ENCODE measurements at places on chromosomes 11 and 22.

GRCh38 chr11:62153087-62153395 is 29.2 kb downstream of the INCENP start:
- DNase-seq: no peak

DNA sequence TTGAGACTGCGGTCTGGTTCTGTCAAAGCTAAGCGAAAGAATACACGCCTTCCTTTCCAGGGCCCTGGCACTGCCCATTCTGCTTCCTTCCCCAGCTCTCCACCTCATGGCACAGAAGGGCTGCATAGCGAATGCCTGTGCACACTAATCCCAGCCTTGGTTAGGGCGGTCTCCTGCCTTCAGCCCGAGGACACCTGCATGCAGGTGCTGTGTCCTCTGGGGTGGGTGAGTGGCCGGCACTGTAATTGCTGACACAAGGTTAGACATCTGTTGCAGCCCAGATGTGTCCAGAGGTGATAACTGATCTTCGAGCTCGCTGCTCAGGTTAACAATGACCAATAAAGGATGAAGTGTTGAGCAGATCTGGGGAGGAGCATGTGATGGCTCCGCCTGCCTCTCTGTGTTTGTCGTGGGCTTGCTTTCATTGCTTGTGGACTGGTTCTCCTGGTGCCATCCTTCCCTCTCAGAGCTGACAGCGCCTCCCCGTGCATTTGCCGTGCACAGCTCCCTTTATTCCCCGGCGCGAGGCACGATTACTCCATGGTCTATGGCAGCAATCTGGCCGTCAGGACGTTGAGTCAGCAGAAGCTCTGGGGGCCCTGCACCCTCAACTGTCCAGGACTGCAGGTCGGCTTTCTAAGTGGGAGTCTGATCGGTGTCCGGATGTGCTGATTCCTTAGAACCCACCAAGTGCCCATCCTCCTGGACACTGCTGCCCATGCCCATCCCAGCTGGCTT is 1088.2 kb downstream of the BRD1 start:
- no peak for DNase-seq

GRCh38 chr11:15878756-15879155 is 477.6 kb downstream of the SOX6 start:
- no peak for DNase-seq

DNA sequence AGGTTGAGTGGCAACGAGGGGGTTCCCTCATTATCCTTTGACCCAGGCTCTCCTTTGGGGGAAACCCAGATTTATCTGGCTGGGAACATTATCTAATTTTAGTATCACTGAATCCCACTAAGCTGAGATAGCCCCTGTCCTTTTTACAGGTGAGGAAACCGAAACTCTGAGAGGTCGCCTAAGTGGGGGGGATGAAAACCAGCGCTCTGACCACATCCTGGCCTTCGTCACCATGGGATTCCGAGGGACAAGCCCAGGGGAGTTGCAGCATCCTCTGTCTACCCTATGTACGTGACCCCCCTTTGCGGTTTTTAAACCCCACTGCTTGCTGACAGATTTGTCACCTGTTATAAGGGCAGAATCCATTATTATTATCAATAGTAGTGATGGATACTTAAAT is 61.0 kb downstream of the ISX start:
- DNase-seq: no peak

DNA sequence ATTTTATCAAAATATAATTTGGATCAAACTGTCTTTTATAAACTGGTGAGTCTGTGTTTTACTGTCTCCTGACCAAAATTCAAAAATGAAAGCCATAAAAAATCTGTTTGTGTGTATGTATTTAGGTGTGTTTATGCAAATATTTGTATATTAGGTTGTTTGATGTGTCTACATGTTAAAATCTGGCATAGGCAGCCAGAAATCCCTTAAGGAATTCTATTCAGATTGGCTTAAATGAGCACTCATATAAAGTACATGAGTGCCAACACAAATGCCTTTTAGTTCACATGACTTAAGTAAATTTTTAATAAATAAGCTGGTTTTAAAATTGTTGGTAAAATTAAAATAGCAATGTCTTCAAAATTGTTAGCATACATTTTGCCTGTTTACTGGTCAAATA is 133.3 kb upstream of the GUCY1A2 start:
- no peak for DNase-seq

DNA sequence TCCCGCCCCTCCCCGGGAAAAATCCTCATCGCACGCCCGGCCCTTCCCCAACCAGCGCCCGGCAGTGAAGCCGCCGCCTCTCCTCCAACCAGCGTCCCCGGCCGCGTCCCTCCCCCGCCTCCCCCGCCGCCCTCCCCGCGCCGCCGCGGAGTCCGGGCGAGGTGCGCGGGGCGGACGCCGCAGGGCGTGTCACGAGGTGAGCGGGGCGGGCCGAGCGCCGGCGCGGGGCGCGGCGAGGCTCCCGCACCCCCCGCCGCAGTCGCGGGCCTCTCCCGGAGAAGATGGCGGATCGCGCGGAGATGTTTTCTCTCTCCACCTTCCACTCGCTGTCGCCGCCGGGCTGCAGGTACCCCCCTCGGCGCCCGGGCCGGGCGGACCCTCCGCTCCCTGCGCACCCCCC is at the start of gene MAPK8IP2:
MAPK8IP2 (plus strand) TSS at position 256 of the 400 bp plus-strand sequence; CDS start at position 282, 26 bp downstream.
- no peak for DNase-seq

- no peak for DNase-seq
Observed at GRCh38 chr11:12416552-12416951, 39.2 kb downstream of the PARVA start.

GRCh38 chr22:30809086-30809485 is 114.4 kb downstream of the OSBP2 start:
- DNase-seq: no peak

DNA sequence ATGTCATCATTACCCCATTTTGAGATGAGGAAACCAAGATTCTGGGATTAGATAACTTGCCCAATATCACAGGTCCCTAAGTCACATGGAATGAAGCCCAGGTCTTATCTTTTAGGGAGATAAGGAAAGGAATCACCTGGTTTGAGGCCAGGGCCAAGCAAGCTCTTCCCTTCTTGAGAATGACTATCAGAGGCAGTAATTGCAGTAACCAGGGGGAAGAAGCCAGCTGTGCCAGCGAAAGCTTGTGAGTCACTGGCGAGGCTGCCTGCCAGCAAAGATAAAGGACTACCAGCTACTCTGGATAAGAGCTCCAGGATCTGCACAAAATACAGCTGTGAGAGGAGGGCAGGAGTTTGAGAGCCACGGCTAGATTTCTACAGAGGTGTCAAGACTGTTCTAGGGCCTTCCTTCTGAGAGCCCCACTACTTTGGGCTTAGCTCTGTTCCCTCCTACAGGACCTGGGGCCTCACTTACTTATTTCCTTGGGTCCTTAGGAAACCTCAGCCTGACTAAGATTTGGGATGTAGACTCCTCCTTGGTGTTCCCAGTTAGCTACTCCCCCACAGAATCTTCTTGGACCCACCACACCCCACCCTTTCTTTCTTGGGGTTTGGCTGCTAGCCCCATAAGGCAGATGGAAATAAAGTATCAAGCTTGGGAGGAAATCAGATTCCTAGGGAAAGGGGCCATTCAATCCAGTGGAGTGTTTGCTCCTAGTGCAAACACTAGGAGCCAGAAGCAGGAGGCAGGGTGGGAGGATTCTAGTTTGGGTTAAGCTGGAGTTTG is 9.7 kb upstream of the CCKBR start:
- no peak for DNase-seq

DNA sequence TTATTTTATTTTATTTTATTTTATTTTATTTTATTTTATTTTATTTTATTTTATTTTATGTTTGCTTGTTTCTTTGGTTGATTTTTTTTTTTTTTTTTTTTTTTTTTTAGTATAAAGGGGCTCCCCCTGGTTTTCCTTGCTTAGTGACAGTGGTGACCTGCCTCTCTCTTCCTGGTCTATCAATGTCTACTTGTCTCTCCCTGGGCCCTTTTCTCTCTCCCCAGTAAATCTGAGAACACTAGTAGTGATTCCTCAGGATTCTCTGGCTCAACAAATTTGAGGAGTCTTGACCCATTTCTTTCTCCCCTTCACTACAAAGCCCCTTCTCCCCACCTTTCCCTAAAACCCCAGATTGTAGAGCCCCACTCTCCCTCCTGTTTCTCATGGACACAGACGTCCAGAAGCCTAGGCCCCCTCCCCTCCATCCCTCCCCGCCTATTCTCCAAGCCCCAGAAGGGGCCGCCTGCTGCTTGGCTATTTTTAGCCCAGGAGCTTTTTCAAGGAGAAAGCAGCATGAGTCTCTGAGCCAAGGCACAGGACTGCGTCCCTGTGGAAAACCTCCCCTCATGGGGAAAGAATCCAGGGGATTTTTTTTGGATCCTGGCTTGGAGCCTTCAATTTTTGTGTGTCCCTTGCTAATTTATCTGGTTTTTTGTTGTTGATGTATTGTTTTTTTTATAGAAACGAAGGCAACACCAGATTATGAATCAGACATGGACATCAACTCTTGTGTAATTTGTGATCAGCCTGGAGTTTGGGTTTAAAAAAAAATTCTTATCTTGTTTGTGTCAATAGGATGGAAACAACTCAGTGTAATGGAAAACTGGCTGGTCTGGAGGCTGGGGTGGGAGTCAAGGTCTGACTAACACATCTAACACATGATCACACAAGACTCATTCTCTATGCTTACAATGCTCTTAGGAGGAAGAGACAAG is 17.5 kb upstream of the ACCSL start:
- DNase-seq: no peak

GRCh38 chr22:46393873-46394272 is 58.4 kb downstream of the TRMU start:
- DNase-seq: no peak

- DNase-seq: no peak
Observed at GRCh38 chr11:134724106-134724778, 312.2 kb upstream of the B3GAT1 start.

DNA sequence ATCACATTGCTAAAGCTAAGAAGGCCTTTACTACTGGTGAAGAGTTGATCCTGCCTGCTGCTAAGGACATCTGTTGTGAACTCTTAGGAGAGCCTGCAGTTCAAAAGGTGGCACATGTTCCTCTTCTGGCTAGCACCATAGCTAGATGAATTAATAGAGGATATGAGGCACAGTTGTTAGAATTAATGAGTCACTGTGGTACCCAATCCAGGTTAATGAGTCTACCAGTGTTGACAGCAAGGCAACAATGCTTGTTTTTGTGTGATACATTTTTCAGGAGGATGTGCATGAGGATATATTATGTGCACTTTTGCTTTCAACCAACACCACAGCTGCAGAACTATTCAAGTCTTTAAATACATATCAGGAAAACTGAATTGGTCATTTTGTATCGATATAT is 12.0 kb downstream of the C11orf58 start:
- DNase-seq: no peak

DNA sequence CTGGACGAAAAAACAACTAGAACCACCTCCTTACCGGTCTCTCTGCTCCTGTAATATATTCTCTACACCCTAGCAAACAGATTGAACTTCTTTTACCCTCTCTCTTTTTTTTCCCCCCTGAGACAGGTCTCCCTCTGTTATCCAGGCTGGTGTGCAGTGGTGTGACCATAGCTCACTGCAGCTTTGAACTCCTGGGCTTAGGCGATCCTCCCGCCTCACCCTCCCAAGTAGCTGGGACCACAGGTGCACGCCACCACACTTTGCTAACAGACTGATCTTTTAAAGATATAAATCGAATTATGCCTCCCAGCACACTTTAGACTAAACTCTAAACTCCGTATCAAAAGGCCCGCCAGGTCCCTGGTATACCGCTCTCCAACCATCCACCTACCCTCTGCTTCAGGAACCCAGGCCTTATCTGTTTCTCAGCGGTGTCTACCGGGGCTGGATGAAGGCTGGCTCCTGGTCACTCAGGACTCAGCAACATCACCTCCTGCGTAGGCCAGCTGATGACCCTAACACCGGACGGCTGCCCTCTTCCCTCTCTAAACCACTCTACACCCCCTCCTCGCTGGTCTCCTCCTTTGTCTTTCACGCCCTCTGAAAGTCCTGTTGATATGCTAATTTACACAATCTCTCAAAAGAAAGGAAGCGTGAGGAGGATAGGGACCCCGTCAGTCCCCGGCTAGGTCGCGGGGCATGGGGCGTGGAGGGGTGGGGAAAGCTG is 745 bp downstream of the C22orf39 start:
- no peak for DNase-seq

DNA sequence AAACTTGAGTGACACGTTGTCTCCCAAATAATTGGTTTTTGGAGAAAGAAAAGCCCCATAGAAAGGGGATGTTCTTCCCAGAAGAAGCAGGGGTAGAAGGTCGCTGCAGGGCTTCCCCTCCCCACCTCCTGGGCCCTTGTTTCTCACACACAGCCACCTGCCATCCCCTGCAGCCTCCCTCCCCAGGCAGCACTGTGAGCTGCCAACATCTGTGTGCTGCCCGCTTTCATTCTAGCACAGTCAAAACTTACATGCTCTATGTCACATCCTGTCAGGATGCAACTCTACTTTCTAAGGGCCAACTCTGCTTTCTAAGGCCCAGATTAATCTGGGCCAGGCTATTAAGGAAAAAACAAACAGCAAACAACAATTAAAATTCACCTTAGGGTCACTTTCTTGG is 309.4 kb upstream of the ZC3H12C start:
- DNase-seq: no peak

DNA sequence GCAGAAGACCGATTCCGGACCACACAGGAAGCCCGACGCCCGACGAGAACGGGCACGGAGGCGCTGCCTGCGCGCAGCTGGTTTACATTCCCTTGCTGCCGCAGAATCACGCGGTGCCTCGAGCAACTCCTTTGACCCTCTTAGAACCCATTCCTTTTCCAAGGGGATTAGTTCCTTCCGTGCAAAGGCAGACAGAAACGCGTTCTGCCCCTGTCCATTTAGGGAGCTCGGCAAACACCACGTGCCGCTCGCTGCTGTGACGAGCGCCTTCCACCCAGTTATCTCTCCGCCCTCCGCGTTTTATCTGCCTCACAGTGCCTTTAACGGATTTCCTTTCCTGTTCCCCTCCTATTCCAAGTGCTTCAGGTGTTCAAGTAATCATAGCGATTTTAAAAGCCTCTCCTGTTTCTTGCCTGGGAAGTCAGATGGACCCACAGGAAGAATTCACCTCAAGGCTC is 24.1 kb upstream of the MICAL3 start:
- DNase-seq: no peak

DNA sequence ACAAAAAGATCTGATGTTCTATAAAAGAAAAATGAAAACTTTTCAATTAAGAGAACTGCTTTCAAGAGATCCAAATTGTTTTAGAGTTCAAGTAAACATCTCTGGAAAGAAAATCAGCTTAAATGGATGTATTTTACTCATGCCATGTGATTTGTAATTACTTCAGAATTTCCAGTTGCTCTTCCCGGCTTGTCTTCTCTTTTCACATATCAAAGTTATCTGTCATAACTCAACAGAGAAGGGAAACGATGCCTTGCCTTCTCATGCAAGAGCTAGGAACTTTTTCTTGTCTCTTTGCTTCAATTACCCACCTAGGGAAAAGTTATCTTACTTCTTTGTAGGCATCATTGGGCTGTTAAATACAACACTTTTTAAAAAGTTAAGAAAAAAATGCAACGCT is 255.2 kb upstream of the POU2AF2 start:
- no peak for DNase-seq

DNA sequence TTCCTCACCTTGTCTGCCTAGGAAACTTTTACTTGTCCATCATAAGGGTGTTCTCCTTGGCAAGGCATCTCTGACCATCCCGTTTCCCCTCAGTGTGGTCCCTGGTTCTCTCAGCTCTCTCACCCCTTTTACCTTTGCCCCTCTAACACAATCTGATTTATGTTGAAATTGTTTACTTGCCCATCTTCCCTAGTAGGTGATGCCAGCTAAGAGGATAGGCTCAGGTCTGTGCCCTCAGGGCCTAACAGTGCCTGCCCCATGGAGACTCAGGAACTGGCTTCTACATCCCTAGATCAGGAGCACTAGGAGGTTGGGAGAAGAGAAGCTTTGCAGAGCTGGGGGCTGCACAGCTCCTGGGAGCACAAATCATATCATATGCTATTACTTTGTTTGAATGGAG is 21.1 kb upstream of the ALG8 start:
- no peak for DNase-seq

- DNase-seq: no peak
Observed at GRCh38 chr11:72446929-72447769, 12.8 kb upstream of the CLPB start.

Measured in activated CD4-positive, alpha-beta T cell treated with anti-CD3 and anti-CD28 coated beads, Interleukin-2, amount 50 U/mL, for 4 hours (primary cell).